ENCODE measurements at places on chromosomes 6 and 20.

- no peak for DNase-seq
Observed at GRCh38 chr6:157486572-157486971, 105.6 kb downstream of the ZDHHC14 start.

- no peak for DNase-seq
Observed at GRCh38 chr6:2962004-2962403, 9.4 kb downstream of the SERPINB6 start.

DNA sequence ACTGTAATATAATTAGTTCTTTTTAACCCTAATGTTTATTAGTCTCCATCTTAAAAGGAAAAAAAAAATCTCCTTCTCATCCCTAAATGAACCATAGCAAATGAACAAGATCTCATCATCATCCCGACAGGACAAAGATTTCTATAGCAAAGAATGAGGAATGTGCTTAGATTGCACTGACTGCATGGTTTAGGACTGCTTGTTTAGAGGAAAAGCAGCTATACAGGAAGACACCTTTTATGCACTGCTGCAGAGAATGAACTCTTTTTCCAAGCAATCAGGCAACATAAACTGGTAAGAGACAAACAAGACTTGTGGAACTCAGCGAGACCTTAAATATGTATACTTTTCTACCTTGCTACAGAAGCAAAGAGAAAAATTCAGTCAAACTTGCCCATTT is 26.8 kb downstream of the CSNK2A1 start:
- no peak for DNase-seq

- no peak for DNase-seq
Observed at GRCh38 chr6:121442576-121442975, 7.1 kb downstream of the GJA1 start.

DNA sequence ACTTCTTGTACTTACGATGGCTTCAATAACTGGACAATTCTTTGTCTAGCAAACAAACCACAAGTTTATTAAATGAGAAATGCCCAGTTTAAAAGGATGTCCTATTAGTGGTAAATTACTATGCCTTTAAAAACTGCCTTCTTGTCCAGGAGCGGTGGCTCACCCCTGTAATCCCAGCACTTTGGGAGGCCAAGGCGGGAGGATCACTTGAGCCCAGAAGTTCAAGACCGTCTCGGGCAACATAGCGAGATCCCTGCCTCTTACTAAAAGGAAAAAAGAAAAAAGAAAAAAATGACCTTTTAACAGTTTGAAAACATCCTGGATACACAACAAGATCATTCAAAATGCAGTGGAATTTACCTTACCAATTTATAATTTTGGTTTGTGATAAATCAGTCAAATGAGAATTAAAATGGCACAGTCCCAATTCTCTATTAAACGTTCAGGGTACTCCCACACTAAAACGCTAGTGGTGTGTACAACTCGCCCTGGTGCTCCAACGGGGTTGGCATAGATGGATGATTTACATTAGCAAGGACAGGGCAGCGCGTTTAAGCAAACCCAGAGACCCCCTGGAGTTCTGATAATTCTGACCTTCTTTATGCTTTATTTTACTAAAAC is 2.3 kb downstream of the ZBTB2 start:
- no peak for DNase-seq

- DNase-seq, result no peak
Observed at GRCh38 chr20:54550776-54551396, 75.5 kb downstream of the DOK5 start.

DNA sequence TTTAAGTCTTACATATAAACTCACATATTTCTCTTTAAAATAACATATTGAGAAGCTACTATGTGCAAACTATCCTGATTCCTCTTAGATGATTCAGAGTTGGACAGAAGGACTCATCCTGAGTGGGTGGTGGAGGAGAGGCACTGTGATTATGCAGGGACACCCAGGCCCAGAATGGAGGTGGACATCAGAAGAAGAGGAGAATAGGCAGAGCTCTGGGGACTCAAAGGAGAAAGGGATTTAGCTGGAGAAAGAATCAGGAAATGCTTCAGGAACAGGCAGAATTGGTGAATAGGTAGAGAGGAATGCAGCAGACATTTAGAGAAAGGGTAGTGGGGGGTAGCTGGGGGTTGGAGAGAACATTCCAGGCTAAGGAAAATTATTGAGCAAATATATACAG is 17.4 kb downstream of the RCAN2 start:
- DNase-seq, result no peak

GRCh38 chr6:44442236-44442635 is 54.7 kb downstream of the CDC5L start:
- no peak for DNase-seq

DNA sequence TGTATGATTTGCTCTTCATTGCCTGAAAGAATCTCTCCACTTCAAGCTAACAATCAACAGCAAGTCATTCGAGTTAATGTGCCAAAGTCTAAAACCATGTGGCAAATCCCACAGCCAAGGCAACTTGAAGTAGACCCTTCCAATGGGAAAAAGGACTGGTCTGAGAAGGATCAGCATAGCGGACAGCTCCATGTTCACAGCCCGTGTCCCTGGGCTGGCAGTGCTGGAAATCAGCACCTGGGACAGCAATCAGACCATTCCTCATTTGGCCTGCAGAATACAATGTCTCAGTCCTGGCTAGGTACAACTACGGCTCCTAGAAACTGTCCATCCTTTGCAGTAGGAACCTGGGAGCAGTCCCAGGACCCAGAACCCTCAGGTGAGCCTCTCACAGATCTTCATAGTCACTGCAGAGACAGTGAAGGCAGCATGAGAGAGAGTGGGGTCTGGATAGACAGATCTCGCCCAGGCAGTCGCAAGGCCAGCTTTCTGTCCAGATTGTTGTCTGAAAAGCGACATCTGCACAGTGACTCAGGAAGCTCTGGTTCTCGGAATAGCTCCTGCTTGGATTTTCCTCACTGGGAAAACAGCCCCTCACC is 1.1 kb downstream of the GJA10 start:
- no peak for DNase-seq

DNA sequence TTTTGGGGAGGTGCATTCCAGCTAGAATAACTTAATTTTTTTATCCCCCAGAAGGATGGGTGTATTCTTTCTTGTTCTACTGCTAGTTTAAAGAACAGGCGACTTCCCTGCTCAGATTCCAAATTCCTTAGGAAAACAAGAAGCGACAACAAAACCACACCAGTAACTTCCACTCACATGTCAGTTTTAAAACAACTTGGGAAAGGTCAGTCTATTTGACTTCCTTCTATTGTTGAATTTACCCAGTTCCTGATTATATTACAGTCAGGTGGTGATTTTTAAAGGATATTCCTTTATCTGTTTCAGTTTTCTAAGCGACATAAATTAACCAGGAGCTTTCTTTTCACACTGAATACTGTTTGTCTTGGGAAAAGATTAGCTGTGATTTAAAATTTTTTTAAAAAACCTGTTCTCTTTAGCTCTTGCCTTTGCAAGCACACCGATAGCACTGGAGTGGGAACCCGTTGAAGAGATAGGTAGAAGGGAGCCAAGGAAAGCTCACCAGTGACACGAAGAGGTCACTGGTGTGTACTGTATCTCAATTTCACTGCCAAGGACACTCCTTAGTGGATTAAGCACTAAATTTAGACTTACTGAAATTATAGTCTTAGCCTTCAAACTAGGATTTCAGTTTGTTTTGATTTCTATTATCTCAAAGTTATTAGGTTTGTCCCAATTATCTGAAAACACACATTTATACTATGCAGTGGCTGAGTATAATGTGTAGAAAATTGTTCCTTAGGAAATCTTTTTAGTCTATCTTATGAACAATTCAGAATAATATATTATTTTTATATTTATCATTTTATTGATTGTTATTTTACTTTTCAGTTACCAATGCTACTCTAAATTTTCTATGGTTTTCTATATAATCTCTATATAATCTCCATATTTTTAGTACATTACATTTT is 22.3 kb downstream of the MARCKS start:
- no peak for DNase-seq

DNA sequence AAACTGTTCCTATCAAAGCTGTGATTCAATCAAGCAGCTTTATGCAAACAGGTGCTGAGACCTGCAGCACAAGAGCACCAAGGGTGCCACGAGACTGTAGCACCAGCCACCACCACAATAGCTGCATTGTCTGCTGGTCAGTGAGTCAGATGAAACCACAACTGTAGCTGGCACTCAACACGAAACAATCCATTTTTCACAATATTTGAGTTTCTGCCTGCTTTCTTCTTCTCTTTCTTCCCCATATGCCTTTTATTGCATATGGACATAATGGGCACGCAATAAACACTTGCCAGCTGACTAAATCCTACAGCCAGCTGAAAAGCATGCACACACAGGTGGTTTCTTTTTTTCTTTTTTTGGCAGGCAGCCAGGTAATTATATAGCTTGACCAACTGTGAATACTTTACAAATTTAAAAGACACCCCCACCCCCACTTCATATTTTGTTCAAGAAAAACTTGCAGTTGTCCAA is 16.6 kb downstream of the SLC2A12 start:
- no peak for DNase-seq

- no peak for DNase-seq
Observed at GRCh38 chr6:21158149-21158548, 435.4 kb upstream of the SOX4 start.
